ENCODE measurements at places on chromosomes 4 and X.

- peak; percentile 13 for DNase-seq
These were observed 47.1 kb upstream of the TSPAN7 start for GRCh38 chrX:38514016-38514854.

DNA sequence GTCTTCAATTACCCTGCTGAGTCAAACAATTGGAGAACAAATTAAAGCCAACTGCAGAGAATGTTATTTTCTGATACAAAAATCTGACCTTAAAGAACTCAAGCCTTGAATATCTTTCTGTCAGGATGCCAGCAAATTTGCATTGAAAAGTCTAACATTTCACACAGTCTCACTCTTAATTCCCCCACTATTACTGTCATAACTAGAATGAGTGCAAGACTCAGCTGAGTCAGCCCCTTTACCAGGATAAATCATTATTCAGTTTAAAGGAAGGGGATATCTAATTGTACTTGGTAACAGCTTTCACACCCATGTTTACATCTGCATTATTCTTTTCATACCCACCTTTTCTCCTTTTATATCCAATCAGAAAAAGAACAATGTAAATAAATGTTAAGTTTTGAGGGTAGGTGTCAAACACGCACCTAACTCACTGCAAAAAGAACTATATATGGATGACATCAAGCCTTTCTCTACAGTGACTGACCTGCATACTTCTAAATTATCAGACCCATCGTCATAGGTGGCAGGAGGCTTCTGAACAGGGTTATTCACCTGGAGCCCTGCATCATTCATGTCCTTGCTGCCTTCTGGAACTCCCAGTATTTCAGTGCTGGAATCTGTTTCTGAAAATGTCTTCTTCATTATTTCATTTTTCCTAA is 117.4 kb downstream of the TMA16 start:
- no peak for DNase-seq

GRCh38 chr4:37648084-37648817 is 37.9 kb downstream of the RELL1 start:
- peak; percentile 23 for DNase-seq

- DNase-seq, result no peak
These were observed 20.5 kb downstream of the RWDD4 start for GRCh38 chr4:183638436-183638835.

DNA sequence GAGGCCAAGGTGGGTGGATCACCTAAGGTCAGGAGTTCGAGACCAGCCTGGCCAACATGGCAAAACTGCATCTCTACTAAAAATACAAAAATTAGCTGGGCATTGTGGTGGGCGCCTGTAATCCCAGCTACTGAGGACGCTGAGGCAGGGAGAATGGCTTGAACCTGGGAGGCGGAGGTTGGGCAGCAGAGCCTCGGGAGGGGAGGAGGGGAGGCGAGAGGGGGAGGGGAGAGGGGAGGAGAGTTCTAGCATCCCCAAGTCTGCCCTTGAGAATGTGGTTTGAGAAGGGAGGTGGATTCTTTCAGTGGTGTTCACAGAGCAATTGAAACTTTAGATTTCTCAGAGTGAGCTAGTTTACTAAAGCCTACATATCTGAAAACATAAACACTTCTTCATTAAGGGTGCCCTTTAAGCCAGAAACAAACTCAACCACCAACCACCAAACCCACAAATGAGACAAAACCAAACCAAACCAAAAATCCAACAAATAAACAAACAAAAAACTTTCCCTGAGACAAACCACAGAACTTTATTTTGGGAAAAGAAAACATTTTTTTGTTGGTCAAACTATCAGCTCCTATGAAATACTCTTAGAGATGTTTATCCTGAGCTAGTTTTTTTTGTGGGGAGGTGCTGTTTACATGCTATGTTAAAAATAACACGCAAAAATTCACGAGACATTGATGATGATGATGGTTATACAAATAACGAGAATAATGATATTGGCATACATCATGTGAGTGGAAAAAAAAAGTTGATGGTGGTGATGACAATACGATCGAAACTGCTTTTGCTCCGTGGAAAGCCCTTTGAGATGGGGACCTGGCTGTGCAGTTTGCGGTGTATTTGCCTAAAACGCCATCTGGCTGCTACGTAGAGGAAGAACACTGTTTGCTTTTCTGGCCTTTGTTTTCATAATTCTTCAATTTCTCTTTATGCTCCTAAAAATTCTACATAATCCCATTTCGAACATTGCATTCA is 98.2 kb upstream of the PRKX start:
- DNase-seq, result peak; percentile 77

GRCh38 chrX:37697169-37697760 is 11.7 kb downstream of the XK start:
- DNase-seq, result no peak

DNA sequence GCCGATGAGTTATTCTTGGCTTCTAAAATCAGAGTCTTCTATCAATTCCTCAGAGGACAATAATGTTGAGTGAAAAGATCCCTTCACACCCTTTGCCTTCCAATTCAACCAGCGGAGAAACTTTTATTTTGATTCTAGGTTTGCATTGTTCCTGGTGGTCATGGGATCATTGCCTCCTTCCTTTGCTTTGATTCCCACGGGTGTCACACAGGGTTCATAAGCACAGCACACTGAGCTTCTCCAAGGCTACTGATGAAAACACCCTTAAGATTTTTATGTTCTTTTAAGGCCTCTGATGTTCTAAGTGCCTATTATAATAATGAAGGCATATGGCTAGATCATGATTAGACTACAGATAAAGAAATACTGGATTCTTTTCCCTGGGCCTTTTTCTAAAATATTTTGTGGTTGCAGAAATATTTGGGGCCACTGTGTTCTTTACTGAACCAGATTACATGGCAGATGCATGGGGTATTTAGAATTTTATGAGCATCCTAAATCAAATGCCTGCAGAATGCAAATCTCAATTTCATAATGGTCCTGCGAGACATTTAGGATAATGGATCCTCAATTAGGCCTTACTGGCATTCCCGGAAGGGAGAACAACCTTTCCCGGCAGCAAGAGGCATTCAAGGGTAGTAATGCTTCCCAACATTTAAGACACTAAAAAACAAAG is 43.9 kb upstream of the FGFBP2 start:
- DNase-seq, result no peak

DNA sequence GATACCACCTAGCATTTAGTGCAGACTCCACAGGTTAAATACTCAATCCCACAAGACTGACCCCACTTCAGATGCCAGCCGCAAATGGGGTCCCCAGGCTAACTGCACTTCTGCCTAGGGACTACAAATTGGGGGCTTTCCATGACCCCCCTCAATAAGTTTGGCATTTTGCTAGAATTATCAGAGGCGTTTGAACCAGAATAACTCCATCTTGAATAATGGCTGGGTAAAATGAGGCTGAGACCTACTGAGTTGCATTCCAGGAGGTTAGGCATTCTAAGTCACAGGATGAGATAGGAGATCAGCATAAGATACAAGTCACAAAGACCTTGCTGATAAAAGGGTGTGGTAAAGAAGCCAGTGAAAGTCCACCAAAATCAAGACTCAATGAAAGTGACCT is 15.1 kb downstream of the RELL1 start:
- DNase-seq, result no peak

DNA sequence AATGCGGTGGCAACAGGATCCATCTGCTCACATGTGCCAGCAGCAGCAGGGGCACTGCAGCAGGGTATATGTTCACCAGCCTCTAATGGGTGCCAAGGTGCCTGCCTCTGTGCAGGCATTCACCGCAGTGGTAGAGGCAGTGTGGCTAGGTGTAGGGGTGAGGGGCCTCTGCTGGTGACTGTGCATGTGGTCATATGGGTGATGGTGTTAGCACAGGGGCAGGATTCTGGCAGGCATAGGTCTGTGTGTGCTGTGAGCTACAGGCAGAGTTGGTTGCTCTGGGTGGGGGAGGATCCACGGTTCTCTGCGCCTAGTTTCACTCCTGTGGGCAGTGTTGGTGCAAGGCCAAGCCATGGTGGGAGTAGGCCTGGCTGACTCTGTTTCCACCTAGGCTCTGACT is 566.5 kb upstream of the GNPDA2 start:
- DNase-seq, result no peak

- no peak for DNase-seq
These were observed 9.4 kb downstream of the ATP2B3 start for GRCh38 chrX:153526801-153527200.

DNA sequence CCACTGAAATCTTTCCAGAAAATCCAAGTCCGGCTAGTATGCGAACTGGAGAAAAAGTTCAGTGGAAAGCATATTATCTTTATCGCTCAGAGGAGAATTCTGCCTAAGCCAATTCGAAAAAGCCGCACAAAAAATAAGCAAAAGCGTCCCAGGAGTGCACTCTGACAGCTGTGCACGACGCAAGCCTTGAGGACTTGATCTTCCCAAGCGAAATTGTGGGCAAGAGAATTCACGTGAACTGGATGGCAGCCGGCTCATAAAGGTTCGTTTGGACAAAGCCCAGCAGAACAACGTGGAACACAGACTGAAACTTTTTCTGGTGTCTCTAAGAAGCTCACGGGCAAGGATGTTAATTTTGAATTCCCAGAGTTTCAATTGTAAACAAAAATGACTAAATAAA is 34.4 kb downstream of the STX18 start:
- no peak for DNase-seq

- DNase-seq, result peak; percentile 33
These were observed 660 bp upstream of the HSPA4L start for GRCh38 chr4:127781300-127782024.

GRCh38 chr4:97317201-97317600 is 826.1 kb downstream of the STPG2 start:
- no peak for DNase-seq

- DNase-seq, result no peak
These were observed 170.3 kb downstream of the COX18 start for GRCh38 chr4:72899214-72899613.

DNA sequence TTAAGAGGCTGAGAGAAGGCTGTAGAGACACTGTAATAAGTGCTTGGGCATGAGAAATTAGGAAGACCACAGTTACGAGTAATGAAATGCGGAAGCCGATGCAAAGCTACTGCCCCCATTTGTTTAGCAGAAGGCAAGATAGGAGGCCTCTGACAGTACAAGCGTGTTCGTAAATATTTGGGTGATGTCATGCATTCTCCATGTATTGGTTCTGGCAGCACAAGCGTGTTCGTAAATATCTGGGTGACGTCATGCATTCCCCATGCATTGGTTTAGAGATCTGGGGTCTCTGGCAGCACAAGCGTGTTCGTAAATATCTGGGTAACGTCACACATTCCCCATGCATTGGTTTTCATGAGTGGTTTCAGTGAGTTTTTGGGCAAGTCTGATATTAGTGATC is 661.5 kb upstream of the FRG1 start:
- DNase-seq, result no peak

- DNase-seq, result no peak
These were observed 351.8 kb upstream of the GNPDA2 start for GRCh38 chr4:45078201-45078600.

DNA sequence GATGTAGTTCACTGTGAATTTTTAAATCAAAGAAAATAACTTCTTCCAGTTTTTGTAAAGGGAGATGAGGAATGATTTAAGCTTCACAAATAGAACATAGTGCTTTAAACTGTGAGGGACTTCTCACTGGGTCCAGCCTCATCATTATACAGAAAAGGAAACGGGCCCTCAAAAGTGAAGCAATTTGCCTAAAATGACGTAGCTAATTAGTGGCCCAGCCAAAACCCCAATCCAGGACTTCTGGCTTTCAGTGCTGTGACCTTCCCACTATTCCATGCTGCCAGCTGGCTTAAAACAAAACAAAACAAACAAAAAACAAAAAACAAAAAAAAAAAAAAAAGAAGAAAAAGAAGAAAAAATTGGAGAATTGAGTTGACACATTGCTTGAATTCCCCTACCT is 45.0 kb upstream of the STOX2 start:
- no peak for DNase-seq

- DNase-seq, result no peak
These were observed 47.7 kb upstream of the FAT4 start for GRCh38 chr4:125266901-125267604.

- no peak for DNase-seq
These were observed 7.1 kb downstream of the ENOPH1 start for GRCh38 chr4:82437285-82438005.

DNA sequence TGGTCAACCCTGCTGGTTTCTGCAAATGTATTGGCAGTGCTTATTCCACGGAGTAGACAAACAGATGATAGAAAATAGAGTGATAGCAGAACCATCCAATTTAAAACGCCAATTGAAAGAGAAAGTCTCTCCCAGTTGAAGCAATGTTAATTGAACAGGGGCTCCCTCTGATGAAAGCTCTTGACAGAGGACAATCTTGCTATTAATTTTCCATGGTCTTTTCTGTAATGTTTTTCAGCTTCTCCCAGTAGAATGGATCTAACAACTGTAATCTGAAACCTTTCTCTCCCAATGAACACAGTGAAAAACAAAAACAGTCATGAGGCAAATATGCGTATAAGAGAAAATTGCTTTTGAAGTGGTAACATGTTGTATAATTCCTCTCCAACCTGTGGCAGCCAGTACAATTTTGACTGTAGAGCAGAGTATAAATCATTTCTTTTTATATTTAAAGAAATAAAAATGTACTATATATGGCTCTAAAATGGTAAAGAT is 225.1 kb upstream of the GALNTL6 start:
- DNase-seq, result no peak

- DNase-seq, result no peak
These were observed 565.7 kb upstream of the FAT1 start for GRCh38 chr4:187289371-187289770.

DNA sequence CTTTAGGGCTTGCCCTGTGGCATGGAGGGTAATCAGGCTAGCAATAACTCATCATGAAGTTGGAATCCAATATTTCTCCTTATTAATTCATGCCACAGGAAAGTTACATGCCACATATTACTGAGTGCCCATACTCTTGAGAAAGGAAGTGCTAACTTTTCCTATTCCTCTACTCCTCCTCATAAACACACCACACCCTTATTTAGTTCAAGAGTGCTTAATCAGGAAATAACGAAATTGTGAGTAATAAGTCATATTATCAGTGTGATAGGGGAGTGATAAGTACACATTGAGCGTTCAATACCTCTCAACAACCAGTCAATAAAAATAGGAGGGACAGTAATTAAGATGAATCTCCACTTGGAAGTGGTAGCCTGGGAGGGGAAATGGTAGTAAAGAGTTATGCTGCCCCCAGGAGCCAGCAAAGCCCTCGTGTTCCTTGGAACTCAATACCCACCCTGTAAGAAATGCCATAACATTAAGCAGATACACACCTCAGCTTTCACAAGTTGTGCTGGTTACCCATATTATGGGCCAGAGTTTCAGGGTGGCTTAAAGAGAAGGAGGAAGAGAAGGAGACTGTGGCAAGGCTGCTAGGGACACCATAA is 410.0 kb upstream of the NR3C2 start:
- DNase-seq, result no peak

DNA sequence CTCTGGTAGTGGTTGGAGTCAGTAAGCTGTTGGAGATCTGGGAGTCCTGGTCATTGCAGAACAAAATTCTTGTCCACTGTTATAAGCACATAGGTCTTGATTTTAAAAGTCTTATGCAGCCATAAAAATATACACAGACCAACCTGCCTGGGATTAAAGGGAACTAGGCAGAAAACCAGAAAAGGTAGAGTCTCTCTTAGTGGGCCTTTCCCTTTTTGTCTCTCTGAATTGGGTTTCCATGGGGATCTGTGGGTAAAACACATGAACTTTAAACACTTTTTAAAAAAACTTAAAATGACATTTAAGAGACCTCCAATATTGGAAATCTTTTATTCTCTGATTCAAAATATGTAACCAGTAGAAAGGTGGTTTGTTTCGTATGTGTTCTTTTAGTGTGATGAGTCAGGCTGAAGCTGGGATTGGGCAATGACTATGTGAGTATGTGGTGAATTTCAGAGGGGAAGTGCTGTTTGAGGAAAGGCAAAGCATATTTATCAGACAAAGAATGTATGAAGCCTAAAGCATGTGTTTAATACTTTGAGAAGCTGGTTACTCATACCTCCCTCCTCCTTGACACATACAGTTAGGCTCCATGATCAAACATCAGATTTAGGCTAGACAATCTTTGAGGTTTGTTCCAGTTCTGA is 29.6 kb downstream of the SLC16A2 start:
- peak; percentile 24 for DNase-seq
